ENCODE measurements at places on chromosomes 1 and 21.

DNA sequence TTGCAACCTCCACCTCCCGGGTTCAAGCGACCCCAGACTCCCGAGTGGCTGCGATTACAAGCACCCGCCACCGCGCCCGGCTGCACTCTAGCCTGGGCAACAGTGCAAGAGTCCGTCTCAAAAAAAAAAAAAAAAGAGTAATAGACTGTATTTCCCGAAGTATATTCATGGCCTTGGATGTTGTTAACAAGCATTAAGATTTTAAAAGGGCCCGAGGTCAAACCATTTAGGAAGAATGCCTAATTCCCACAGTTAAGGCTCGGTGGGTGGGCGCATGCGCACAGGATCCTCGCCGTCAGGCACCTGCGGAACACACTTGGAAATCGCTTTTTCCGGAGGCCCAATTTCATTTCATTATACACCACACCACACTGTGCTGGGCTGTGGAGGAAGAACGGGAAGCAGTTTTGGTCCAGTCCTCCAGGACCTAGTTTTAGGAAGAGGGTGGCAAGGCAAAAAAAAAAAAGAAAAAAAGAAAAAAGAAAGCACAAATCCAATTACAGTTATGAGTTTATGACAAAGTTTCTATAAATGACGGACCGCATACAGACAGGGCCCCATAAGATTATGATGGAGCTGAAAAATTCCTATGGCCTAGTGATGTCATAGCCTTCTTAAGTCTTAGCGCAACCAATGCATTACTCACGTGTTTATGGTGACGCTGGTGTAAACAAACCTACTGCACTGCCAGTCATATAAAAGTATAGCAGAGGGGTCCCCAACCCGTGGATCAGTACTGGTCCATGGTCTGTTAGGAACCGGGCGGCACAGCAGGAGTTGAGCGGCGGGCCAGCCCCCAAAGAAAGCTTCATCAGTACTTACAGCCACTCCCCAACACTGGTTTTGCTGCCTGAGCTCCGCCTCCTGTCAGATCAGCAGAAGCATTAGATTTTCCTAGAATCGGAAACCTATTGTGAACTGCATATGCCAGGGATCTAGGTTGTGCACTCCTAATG is 38.2 kb downstream of the H3-3A start:
- DNase-seq, result no peak

DNA sequence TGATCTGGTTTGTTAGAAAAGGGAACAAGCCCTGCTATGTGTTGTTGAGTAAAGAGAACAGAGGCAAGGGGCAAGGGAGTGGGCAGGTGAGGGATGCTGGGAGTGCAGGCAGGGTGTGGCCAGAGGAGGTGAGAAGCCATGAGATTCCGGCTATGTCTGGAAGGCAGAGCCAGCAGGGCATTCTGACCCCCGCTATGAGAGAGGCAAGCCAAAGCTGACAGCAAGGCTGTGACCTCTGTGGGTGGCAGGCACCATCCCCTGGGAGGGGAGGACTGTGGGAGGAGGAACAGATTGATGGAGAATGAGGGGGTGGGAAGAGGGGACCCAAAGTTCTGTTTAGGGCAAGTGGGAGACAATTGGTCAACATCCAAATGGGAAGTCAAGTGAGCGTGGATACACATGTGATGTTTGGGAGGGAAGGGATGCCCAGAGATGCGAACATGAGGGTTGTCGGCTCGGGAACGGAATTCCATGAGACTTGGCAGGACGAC is 19.5 kb upstream of the PADI6 start:
- no peak for DNase-seq

DNA sequence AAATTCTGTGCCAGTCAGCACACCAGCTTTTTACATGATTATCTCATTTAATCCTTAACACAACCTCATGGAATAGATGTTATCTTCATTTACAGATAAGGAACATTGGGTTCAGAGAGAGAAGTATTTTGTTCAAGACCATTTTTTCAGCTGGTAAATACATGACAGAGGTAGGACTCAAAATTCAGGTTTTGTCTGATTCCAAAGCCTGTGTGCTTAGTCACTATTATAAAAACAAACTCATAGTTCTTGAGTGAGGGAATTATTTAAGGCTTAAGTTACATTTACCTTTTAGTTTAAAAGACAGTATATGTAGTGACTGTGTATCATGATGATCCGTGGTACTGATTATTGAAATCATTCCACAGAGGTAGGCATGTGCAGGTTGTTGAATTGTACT is 125.2 kb downstream of the MAGI3 start:
- no peak for DNase-seq

GRCh38 chr1:110360431-110360830 is 21.3 kb downstream of the RBM15 start:
- no peak for DNase-seq

GRCh38 chr1:14303011-14303410 is 295.5 kb upstream of the KAZN start:
- DNase-seq, result no peak

DNA sequence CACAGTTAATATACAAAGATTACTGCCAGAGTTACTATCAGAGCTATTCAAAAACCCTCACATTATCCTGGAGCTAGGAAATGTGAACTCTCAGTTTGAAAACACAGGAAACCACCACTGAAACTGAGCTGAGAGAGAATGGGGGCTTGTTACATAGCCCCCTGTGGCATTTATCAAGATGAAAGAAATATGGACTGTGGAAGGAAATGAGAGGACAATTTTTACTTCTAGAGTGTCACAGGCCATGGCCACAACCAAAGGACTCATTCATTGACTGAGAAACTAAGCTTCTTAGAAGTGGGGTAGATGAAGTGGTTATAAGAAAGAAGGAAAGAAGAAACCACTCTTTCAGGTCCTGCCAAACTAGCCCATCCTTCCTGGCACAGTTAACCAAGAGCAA is 25.3 kb downstream of the DSTYK start:
- DNase-seq, result no peak

DNA sequence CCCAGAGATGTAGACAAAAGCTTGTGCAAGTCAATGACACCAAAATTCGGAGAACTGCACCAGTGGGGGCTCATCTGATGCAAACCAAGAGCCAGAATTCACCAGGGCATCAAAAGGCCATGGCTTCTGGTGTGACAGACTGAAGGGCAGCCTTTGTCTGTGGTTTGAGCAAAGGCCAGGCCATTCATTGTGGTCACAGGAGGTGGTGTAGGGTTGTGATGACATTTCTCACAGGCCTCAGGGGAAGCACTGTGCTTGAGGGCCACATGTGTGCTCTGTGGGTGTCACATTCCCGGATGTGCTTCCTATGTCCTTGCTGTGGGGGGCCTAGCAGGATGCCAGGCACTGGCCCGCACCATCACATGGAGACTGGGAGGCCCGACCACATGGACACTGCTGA is 22.5 kb upstream of the KCNE1 start:
- DNase-seq, result no peak
